CD8-positive, alpha-beta memory T cell (primary cell): ENCODE measurements at places on chromosomes 4 and X. TPM values are rescaled to one million over a fixed set of nuclear protein-coding genes. Genes with fewer than 3 reads are reported as not detected.

The NXF2B gene
- not detected for total RNA-seq

The HGFAC gene
- total RNA-seq, result not detected

The MAGEA1 gene
- total RNA-seq, result not detected

The USP26 gene
- not detected for total RNA-seq

The ARAP2 gene
- 49.9 TPM for total RNA-seq

The RENBP gene
- total RNA-seq, result 4.6 TPM

The NLGN4X gene
- not detected for total RNA-seq

DNA sequence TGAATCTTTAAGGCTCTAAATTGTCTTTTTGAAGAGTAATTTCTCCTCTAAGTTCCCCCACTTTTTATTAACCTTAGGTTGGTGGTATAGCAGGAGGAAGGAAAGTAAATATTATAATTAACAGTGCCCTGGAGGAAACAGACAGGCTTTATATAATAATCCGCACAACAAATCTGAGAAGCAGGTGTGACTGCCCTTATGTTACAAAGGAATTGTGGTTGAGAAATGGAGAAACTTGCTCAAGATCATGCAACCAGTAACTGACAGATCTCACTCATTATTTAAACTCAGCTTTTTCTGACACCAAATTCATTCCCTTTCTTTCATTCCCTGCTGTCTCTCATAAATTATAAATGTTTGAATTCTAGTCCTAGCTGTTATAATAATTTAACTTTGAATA lies 282.0 kb downstream of the PPP3CA start:
- H3K4me3 ChIP-seq, result no peak overlapping the region
- no peak for DNase-seq
- no peak overlapping the region for H3K27ac ChIP-seq
- H3K4me1 ChIP-seq, result no peaks in the 10 kb centered on the region

GRCh38 chr4:71184195-71184781 lies 154.5 kb upstream of the SLC4A4 start:
- peaks cover 4% of the 10 kb centered on the region for H3K27me3 ChIP-seq
- H3K4me3 ChIP-seq, result no peak overlapping the region
- peaks cover 23% of the 10 kb centered on the region for H3K4me1 ChIP-seq
- no peak overlapping the region for H3K27ac ChIP-seq
- no peaks in the 10 kb centered on the region for H3K36me3 ChIP-seq
- DNase-seq, result peak; percentile 15

DNA sequence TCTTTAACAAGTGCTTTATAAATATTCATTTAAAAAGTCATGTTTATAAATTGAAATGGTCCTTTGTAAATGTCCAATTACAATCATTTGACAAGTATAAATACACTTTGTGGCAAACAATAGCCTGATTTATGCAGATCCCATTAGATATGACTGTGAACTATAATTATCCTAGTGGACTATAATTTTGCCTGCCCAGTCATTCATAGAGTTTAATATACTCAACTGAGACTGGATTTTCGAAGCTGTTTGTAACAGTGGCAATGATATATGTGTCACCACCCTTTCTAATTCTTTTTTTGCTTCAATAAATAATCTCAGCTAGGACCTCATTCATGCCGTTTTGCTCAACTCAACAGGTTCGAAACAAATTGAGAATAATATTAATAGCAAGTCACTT lies 732.0 kb downstream of the PCDH18 start:
- no peaks in the 10 kb centered on the region for H3K4me1 ChIP-seq
- no peaks in the 10 kb centered on the region for H3K36me3 ChIP-seq
- no peak for DNase-seq
- no peak overlapping the region for H3K27ac ChIP-seq
- H3K4me3 ChIP-seq, result no peak overlapping the region

DNA sequence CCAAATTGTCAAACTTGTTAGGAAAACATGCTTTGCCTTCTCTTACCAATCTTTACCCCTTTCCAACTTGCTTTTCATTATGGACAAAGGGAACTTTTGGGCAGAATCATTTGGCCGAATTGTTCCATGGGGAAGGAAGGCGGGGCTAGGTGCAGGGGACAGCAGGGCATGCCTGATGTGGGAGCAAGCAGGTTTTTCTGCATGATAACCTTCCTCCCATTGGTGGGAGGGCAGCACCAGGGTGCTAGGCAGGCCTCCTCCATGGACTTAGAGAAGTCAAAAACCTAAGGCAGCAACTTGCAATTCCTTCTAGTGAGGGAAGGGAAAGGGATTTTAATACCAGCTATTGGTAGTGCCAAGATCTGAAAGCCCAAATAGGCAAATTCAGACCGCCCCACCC lies 260.5 kb downstream of the MAPK10 start:
- H3K27ac ChIP-seq, result no peak overlapping the region
- DNase-seq, result no peak
- no peak overlapping the region for H3K4me3 ChIP-seq
- no peaks in the 10 kb centered on the region for H3K27me3 ChIP-seq

DNA sequence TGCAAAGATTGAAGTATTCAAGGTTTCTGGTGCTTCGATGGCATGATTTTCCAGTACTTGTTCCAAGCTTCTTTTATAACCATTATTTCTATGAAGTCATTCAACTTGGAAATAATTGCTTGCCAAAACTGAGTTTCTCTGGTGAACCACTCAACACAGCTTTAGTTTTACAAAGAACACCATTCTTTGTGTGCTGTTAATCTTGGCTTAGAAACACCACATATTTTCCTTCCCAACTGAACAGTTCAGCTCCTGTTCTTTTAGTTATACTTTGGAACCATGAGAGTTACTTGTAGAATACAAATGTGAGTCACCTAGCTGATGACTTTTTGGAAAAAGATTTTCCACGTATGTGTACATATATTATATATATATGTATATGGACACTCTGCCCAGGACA lies 32.7 kb downstream of the TMEM47 start:
- H3K27ac ChIP-seq, result no peak overlapping the region
- no peaks in the 10 kb centered on the region for H3K27me3 ChIP-seq
- DNase-seq, result no peak
- H3K4me3 ChIP-seq, result no peak overlapping the region

GRCh38 chrX:20639115-20639514 lies 372.4 kb upstream of the RPS6KA3 start:
- no peak overlapping the region for H3K27ac ChIP-seq
- H3K4me3 ChIP-seq, result no peak overlapping the region
- no peaks in the 10 kb centered on the region for H3K36me3 ChIP-seq
- H3K4me1 ChIP-seq, result no peaks in the 10 kb centered on the region
- no peak for DNase-seq

DNA sequence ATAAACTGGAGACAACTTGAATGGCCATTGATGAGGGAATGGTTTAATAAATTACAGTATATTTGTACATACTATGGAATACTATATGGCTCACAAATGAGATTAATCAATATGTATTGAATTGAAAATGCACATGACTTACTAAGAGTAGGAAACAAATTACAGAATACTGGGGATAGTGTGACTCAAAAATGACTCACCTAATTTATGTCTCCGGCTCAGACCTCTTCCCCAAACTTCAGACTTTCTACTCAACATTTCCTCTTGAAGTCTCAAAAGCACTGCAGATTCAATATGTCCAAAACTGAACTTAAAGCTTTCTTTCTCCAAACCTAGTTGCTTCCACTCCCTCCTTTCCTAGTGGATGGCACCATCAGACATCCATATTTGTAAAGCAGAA lies 28.8 kb upstream of the GRIA3 start:
- no peaks in the 10 kb centered on the region for H3K36me3 ChIP-seq
- no peak overlapping the region for H3K4me3 ChIP-seq
- H3K4me1 ChIP-seq, result no peaks in the 10 kb centered on the region
- no peak for DNase-seq
- H3K27ac ChIP-seq, result no peak overlapping the region

DNA sequence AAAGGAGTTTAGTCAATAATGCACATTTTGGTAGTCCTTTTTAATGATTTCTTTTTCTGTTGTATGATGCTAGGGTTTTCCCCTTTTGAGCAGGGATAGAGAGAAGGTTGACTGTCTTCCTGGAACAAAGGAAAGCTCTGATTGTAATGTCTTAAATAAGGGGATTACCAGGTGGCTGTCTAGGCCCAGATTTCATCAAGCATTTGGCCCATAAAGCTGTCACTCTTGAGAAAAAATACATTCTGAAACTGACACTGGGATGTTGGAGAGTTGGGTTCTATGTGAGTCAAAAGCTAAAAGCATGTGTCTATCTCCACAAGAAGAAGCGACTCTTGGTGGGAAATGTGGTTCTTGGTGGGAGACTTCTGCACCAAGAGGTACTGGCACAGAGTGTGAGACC lies 26.4 kb downstream of the KIAA1210 start:
- H3K4me1 ChIP-seq, result no peaks in the 10 kb centered on the region
- no peak overlapping the region for H3K4me3 ChIP-seq
- H3K27me3 ChIP-seq, result no peaks in the 10 kb centered on the region
- no peak for DNase-seq

- H3K4me3 ChIP-seq, result no peak overlapping the region
- no peaks in the 10 kb centered on the region for H3K27me3 ChIP-seq
- no peak overlapping the region for H3K27ac ChIP-seq
- no peaks in the 10 kb centered on the region for H3K36me3 ChIP-seq
- DNase-seq, result no peak
- H3K4me1 ChIP-seq, result no peaks in the 10 kb centered on the region
These were observed 13.7 kb downstream of the KLKB1 start for GRCh38 chr4:186240848-186241491.

GRCh38 chr4:128384765-128385598 lies 97.4 kb upstream of the PGRMC2 start:
- DNase-seq, result no peak
- no peak overlapping the region for H3K27ac ChIP-seq
- no peak overlapping the region for H3K4me3 ChIP-seq

DNA sequence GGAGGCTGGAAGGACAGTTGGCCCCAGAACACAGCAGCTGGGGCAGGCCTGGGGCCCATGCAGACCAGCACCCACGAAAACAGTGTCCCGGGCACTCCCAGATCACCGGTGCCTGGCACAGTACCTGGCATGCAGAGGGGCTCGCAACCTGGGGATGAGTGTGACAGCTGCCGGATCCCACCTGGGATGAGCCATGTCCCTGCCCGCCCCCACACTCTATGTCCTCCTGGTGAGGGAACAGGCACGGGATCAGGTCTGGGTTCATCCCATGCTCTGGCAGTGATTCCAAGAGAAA lies 22.8 kb upstream of the PPP2R2C start:
- peaks cover 4% of the 10 kb centered on the region for H3K27me3 ChIP-seq
- H3K4me3 ChIP-seq, result no peak overlapping the region
- H3K27ac ChIP-seq, result no peak overlapping the region
- H3K4me1 ChIP-seq, result no peaks in the 10 kb centered on the region
- no peak for DNase-seq

DNA sequence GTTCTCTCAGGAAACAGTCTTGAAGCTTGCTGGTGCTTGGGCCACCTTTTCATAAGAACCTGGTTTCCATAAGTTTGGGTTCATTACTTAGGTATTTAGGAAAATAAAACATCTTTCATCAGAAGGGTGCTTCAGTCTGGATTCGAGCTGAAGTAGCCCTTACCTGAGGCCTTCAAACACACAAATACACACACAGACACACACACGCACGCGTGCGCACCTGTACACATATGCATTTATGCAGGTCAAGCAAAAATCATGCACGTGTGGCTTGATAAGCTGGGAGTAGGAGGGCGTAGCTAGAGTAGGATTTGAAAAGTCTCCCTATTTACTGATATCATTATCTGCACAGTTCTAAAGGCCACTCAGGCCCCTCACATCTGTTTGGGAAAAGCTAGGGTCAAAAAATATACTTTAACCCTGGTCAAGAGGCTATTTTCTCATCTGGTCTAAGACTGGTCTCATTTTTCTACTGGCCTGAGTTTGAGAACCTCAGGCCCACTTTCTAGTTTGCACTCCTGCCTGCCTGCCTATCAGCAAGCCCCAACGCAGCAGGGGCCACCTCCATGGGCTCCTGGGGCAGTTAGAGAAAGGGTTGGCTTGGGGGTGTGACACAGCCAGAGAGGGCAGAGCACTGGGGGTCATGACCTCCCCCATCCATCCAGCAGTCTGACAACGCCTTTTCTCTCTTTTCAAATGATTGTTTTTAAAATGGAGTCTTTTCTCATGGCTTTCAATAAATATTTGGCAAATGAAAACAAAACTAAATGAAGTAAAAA lies 64.3 kb downstream of the RASL11B start:
- no peak overlapping the region for H3K27ac ChIP-seq
- DNase-seq, result no peak
- no peaks in the 10 kb centered on the region for H3K4me1 ChIP-seq
- H3K27me3 ChIP-seq, result no peaks in the 10 kb centered on the region
- no peak overlapping the region for H3K4me3 ChIP-seq
- H3K36me3 ChIP-seq, result no peaks in the 10 kb centered on the region

DNA sequence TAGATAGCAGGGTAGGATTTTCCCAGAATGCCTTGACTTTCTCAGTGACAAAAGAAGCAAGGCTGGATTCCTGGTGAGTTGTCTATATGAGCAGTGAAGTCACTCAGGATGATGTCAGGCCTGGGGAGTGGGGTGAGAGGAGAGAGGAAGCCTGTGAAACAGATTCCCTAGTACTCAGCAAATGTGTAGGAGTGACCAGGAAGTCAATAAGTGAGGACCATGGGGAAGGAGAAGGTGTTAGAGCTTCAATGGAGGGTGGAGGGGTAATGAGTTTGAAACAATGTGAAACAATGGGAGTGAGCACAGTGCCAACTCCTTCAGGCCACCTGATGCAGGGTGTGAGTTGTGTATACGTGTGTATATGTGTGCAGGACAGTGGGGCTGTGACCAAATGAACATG lies 2.4 kb upstream of the SLC9A6 start:
- H3K4me3 ChIP-seq, result peak overlapping the region; percentile 37
- H3K4me1 ChIP-seq, result peaks cover 28% of the 10 kb centered on the region
- H3K27me3 ChIP-seq, result no peaks in the 10 kb centered on the region
- no peak overlapping the region for H3K27ac ChIP-seq

DNA sequence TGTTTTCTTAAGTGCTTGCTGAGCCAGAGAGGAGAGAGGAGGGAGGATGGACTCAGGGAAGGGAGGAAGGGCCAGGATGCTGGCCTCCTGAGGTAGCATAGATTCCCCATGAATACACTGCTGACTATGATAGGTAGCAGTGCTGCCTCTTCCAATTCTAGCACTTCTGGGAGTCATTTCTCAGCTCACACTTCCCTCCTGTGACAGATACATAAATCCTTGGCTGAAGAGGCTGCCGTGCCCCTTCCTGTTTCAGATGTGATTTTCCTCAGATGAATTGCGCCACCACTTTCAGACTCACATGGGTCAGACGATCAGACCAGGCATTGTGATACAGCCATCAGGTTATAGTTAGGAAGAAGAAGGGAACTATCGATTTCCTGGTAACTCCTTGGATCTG lies 22.4 kb downstream of the TSC22D3 start:
- H3K36me3 ChIP-seq, result no peaks in the 10 kb centered on the region
- H3K27me3 ChIP-seq, result no peaks in the 10 kb centered on the region
- H3K4me1 ChIP-seq, result no peaks in the 10 kb centered on the region
- DNase-seq, result no peak
- H3K4me3 ChIP-seq, result no peak overlapping the region
